ENCODE measurements at places on chromosomes 4 and X.

DNA sequence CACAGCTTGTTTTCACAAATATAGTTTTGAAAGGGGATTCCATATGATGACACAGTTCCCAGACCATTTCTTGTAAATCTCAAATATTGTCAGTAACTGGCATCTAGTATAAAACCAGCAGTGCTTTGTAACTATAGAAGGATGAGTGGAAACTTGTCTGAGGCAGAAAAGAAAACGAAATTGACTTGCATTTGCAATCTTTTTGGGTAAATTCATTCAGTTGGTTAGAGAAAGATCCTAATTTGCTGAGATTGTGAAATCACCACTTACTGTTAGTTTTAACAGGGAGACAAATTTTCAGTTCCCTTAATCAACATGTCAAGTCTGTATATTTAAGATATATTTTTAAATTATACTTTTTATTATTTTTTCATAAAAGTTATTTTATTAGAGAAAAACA is 71.5 kb upstream of the VEGFC start:
- DNase-seq = no peak

- DNase-seq = no peak
Observed at GRCh38 chrX:46820391-46821100, 16.3 kb upstream of the RP2 start.

- DNase-seq = no peak
Observed at GRCh38 chrX:148422526-148422925, 77.9 kb upstream of the AFF2 start.

DNA sequence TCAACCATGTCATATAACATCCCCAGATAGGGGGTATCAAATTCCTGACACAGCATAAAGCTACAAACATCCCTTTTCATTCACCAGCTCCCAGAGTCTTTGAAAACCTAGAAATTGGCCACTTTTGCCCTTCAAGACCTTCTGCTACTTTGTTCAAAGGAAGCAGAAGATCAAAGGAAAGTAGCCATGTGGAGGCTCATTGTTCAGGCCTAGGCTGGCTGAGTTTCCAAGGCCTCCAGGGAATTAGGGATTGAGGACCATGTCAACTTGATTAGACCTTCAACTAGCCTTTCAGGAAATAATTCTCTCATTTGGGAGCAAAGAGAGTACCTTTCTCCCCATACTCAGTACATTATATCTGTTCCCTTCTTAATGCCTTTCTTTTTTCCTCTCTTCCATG is 66.8 kb upstream of the ATXN3L start:
- DNase-seq = no peak

GRCh38 chr4:81521708-81522107 is 50.0 kb upstream of the RASGEF1B start:
- DNase-seq = no peak

GRCh38 chr4:168874083-168874482 is 136.0 kb downstream of the CBR4 start:
- DNase-seq = no peak

DNA sequence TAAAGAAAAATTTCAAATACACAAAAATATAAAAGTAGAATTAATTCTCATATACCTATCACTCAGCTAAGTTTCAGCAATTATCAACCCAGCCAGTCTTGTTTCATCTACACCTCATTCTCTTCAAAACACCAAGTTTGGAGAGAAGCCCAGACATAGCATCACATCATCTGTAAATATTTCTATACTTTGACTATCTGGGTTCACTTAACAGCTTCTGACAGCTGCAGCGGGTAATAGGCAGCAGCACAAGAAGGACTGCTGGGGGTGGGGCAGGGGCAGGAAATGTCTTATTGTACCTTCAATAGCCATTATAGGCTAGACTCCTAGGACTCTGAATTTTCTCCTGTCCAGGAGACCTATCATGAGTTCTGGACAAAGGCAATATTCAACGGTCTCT is 54.1 kb downstream of the PHF8 start:
- no peak for DNase-seq

DNA sequence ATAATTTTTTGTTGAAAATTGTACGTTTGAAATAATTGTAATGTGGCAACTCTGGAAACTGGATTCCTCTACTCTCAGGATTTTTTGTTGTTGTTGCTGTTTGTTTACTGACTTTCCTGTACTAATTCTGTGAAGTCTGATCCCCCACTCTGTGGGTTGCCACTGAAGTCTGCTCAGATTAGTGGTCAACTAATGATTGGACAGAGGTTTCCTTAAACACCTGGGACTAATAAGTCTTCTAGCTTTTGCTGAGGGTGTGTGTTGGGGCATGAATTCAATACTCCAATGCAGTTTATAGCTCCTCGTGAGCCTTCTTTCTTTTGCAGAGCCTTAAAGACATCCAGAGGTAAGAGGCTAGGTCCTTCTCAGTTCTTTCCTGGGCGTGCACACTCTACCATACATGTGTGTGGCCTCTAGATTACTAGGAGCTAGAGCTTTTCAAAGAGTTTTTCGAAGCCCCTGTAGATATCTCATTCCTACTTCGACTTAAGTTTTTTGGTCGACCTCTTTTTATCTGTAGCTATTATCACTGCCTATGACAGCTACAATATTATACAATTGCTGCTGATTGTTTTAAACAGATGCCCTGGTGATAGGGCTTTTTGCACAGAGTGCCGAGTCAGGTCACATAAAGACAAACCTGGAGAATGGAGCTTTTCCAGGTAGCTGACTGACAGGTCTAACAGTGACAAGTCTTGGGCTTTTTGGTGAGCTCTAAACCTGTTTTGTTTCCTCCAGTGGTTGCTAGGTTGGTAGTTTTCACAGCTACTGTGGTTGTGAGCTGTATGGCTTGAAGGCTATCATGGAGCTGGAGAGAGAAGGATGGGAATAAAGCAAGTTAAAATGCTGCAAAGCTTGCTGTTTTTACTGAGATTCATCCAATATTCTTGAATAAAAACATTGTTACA is 34.0 kb downstream of the BMP2K start:
- DNase-seq = no peak

GRCh38 chr4:128590773-128591172 is 218.7 kb upstream of the JADE1 start:
- no peak for DNase-seq

DNA sequence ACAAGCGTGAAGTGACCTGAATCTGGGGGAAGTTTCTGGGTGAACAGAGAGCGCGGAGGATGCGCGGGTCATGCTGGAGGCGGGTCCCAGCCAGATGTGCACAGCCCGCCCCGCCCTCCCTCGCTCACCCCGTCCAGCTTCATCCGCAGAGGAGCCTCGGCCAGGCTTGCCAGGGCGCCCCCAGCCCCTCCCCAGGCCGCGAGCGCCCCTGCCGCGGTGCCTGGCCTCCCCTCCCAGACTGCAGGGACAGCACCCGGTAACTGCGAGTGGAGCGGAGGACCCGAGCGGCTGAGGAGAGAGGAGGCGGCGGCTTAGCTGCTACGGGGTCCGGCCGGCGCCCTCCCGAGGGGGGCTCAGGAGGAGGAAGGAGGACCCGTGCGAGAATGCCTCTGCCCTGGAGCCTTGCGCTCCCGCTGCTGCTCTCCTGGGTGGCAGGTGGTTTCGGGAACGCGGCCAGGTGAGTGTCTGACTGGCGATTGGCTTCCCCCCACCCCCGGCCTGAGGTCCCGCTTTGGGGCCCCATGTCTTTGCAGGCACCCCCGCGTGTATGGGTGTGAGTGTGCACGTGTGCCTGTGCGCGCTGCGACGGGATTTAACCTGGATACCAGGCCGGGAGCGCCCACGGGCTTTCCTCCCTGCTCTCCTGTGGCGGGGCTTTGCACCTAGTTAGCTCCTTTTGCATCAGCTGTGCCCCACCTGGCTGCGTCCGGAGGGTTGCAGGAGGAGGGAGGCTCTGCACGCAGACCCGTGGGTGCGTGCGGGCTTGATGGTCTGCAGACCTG is at the start of gene EGFL6:
Gene EGFL6, plus strand, starts transcription at position 123 of the 782 bp plus-strand sequence. Its CDS starts 261 bp downstream, at position 384.
- DNase-seq = peak; percentile 1

DNA sequence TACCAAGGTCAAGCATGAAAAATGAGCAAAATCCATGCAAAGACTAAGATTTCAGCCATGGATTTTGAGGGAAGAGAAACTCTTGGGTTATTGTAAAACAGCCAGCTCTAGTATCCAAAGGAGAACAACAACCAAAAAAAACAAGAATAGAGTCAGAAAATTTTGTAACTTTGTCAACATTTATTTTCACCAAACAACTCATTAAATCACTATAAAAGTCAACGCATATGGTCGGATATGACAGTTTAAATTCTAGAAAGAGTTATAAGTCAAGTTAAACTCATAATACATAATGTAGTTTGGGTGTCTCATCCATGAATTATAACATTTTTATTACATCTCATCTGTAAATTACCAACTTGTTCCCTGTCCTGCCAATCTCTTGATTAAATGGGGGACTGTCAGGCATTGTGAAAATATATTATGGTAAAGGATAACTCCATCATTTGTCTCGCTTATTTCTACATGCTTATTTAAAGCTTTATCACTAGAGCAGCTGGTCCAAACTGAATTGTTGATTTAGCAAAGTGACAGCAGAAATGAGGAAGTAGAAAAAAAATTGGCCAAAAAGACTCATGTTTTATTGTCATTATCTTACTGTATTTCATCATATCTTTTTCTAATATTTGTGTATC is 224.8 kb upstream of the NOCT start:
- no peak for DNase-seq

GRCh38 chrX:55796496-55796895 is 78.9 kb downstream of the RRAGB start:
- no peak for DNase-seq

DNA sequence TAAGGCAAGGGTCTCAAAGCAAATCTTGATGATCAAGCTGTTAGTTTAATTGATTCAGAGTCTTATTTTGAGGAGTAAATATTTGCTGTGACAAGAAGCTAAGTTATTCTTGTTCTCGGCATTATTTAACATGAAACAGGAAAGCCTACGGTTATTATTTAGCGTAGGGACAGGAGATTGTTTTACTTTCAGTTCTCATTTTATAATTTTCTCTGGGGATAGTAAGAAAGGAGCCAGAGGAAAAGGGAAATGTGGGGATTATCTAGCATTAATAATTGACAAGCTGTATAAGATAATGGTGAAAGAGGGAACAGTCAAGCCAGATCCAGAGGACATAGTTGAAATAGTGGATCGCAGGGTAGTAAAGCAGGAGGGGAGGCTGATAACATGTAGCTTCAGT is 39.7 kb upstream of the PARM1 start:
- DNase-seq = no peak

- DNase-seq = no peak
Observed at GRCh38 chr4:39936565-39937418, 40.9 kb downstream of the PDS5A start.

GRCh38 chr4:15145709-15146108 is 143.4 kb downstream of the CPEB2 start:
- no peak for DNase-seq

- no peak for DNase-seq
Observed at GRCh38 chr4:117965622-117966021, 68.7 kb upstream of the NDST3 start.

- DNase-seq = no peak
Observed at GRCh38 chr4:176645246-176645960, 147.3 kb downstream of the VEGFC start.
